ENCODE measurements at places on chromosomes 6 and 20.

DNA sequence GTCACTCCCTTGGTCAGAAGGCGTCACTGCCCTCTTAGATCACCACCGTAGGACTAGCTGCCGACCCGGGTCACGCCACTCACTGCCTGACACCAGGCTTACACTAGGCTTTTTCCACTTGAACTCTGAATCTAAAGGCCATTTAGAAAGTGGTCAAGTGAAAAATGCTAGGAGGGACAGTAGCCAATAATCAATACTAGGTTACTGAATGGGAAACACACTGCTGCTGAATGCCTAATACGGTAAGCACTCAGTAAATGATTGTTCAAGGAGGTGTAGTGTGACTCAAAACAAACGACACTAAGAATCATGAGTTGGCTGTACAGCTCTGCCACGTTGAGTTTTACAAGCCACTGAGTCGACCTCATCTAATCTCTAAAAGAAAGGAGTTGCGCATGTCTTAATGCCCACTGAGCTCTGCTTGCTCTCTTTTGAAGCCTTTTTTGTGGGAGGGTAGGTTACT lies 760 bp upstream of the IBTK start:
- H3K27ac ChIP-seq: peak overlapping the region; percentile 89
- H3K4me1 ChIP-seq: peaks cover 14% of the 10 kb centered on the region
- no peak for DNase-seq
- peak overlapping the region; percentile 80 for H3K4me3 ChIP-seq
- no peaks in the 10 kb centered on the region for H3K36me3 ChIP-seq

- H3K27ac ChIP-seq: peak within 1 kb of the TSS; percentile 94
- H3K4me1 ChIP-seq: peaks cover 52% of the 10 kb centered on the region
- H3K27me3 ChIP-seq: no peaks in the 10 kb centered on the region
- H3K36me3 ChIP-seq: no peaks in the 10 kb centered on the region
Observed at GRCh38 chr20:25058051-25058846, at the start of gene ACSS1. Gene ACSS1 (minus strand): TSS chr20:25058139. CDS start chr20:25058102, 37 bp downstream.

- no peaks in the 10 kb centered on the region for H3K4me1 ChIP-seq
- no peak overlapping the region for H3K4me3 ChIP-seq
- no peak for DNase-seq
Observed at GRCh38 chr20:20637998-20638725, 74.3 kb downstream of the RALGAPA2 start.

DNA sequence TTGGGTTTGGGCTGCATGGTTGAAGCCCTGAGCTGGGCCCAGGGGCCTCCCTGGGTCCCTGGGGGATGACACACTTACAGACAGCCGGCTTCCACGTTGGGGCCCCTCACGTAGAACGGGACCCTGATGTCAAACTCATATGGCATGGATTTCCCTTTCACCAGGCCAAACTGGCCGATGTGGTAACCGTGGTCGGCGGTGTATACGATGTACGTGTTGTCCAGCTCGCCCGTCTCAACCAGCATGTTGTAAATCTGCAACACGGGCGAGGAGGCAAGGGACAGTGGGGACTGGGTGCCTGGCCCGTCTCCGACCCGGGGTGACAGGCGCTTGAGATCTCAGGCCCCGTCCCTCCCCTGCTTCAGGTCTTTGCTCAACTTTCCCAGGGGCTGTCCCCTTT lies 102.4 kb downstream of the SULF2 start:
- peak overlapping the region; percentile 70 for H3K27ac ChIP-seq
- H3K27me3 ChIP-seq: no peaks in the 10 kb centered on the region
- H3K4me3 ChIP-seq: no peak overlapping the region

- H3K27me3 ChIP-seq: no peaks in the 10 kb centered on the region
- peak; percentile 86 for DNase-seq
- peaks cover 31% of the 10 kb centered on the region for H3K4me1 ChIP-seq
- H3K27ac ChIP-seq: peak overlapping the region; percentile 69
Observed at GRCh38 chr20:50285376-50286173, 94.9 kb downstream of the CEBPB start.

DNA sequence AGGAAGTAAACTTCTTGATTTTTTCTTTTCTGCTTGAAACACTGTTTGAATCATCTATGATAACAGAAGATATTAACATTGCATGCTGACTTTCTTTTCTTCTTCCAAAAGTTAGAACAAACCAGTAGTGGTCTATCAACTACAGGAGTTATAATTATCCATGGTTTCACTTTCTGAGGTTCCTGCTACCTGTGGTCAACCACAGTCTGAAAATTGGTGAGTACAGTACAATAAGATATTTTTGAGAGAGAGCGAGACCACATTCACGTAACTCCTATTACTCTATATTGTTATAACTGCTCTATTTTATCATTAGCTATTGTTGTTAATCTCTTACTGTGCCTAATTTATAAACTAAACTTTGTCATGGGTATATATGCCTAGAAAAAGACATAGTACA lies 86.1 kb downstream of the MAP7 start:
- no peaks in the 10 kb centered on the region for H3K27me3 ChIP-seq
- H3K4me1 ChIP-seq: no peaks in the 10 kb centered on the region
- no peak overlapping the region for H3K4me3 ChIP-seq
- H3K36me3 ChIP-seq: no peaks in the 10 kb centered on the region
- DNase-seq: no peak
- H3K27ac ChIP-seq: no peak overlapping the region
